ENCODE measurements at places on chromosomes 12 and 14.

GRCh38 chr14:49953196-49953595 is 60.3 kb downstream of the ARF6 start:
- no peak for DNase-seq

GRCh38 chr12:132492522-132492921 is 2.6 kb downstream of the FBRSL1 start:
- no peak for DNase-seq

DNA sequence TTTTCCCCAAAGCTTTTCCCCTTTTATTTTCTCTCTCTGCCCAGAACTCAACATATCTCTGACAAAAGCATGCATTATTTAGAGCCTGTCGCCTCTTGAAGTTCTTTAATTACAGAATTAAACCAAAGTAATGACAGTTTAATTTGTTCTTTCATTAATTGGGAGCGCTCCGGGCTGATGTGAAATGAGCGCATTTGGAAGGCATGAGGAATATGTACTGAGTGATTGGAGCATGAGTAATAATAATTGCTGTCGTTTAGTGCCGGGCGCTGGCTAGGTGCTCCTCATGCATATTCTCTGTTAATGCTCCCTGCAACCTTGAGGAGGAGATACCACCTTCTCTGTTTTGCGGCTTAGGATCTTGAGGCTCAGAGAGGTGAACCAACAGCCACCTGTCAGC is 120.5 kb downstream of the SLC25A47 start:
- DNase-seq: no peak

GRCh38 chr12:26939192-26939832 is 1.0 kb downstream of the FGFR1OP2 start:
- no peak for DNase-seq

- DNase-seq: no peak
Observed at GRCh38 chr12:81596558-81596957, 162.6 kb downstream of the PPFIA2 start.

- DNase-seq: peak; percentile 68
Observed at GRCh38 chr12:104604070-104604994, 147.6 kb downstream of the CHST11 start.

- DNase-seq: peak; percentile 53
Observed at GRCh38 chr14:94392510-94392935, 4.1 kb upstream of the SERPINA1 start.

DNA sequence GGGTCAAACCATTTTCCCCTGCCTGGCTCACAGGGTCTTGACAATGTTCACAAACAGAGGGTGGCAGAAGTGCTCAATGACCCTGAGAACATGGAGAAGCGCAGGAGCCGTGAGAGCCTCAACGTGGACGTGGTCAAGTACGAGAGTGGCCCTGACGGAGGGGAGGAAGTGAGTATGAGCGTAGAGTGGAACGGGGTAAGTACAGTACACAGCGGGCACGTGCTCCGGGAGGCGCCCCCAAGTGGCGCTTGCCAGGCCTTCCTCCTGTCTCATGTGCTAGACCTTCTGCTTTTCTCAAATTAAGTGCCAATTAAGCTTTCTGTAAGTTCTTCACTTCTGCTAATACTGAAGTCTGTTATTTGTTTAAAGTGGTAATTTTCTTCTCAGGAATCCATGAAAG is 35.9 kb downstream of the XRCC3 start:
- DNase-seq: peak; percentile 57

DNA sequence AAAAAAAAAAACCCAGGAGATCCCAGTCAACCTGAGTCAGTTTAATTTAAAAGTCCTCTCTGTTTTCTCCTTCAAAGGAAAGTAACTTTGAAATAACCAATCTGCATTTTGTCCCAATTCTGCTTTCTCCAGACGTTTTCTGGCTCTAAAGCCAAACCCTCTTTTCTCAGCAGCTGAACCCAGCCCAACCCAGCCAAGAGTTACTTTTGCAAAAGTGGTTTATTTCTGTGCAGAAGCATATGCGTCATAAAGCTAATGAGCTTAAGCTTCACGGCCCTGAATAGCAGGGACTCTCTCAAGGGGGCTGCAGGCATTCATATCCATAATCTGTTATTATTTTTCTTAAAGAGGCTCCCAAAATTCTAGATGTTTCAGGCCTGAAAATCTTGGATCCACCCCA is 176.6 kb downstream of the GALC start:
- DNase-seq: no peak

DNA sequence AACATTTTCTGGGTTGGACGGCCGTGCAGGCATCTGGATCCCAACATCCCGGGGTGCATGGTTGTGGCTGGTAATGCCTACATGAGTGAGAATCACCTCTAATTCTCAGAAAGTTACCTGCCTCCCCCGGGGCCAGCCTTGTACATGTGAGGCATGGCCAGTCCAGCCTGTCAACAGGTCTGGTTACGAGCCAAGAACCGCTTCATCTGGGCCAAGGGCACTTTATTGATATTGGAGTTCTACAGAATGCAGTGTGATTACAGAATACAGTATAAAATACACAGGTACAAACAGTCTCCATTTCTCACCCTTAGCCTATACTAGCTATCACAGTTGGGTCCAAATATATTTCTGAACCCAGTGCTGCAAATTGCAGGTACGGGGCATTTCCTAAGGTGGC is 84.9 kb upstream of the EVL start:
- DNase-seq: no peak

DNA sequence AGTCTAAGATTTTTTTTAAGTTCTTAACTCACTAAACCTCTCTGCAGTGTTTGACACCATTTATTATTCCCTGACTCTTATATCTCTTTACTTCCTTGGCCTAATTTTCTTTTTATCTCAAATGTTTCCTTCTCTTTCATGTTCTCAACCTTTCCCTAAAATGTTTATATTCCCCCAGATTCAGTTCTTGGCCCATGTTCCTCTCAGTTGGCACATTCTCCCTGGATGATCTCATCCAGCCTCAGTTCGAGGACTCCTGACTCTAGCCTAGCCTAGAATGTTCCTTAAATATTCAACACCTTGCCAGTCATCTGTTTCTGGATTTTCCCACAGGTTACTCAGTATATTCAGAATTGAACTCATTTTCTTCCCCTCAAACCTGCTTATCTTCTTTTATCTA is 81.3 kb downstream of the SCN8A start:
- no peak for DNase-seq

GRCh38 chr12:19489168-19489567 is 49.9 kb downstream of the AEBP2 start:
- peak; percentile 27 for DNase-seq

DNA sequence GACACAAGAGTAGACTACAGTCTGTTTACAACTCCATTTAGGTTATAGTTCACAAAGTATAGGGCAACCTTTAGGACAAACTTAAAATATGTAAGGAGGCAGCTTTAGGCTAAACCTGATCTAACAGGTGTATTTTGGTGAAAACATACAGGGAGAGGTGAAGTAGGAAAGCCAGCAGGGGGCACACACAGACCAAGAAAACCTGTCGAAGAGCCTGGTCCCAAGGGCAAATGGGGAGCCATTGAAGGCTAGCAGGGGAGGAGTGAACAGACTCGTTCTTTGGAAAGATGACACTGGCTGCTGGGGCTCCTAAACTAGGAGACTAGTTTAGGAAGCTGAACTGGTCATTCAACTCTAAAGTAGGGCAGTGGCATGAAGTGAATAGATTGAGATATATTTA is 138.8 kb upstream of the WSCD2 start:
- peak; percentile 41 for DNase-seq

DNA sequence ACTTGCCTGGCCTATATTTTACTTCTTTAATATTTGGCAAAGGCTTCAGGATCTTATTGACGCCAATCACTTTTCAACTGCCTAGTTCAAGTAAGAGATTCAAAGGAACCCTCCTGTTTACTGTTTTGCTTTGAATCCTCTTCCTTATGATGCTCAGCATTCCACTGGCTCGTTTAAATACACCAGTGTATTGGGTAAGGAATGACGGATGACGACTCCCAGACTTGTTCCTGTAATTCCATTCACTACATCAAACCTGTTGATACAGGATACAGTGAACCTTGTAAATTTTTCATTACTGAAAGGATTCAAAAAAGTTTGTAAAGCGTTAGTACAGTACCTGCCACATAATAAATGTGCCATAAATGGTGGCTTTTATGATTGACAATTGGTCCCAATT is 1.7 kb upstream of the SYCP3 start:
- DNase-seq: no peak
